ENCODE measurements at places on chromosomes 3 and 15.

DNA sequence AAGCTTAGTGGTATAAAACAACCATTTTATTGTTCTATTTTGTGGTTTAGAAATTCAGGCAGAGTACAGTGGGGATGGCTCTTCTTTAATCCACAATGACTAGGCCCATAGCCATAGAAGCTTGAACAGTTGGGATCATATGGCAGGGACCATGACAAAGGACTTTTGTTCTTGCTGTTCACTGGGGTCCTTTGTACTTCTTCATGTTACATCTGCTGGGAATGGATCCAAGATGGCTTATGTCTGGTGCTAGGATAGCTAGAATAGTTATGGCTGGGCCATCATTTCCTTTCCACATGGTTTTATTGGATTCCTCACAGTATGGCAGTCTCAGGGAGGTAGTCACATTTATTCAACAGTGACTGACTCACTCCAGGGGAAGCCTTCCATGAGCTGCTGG is 427.9 kb upstream of the AGTR1 start:
- DNase-seq: no peak

- no peak for DNase-seq
Observed at GRCh38 chr15:66221126-66221525, 32.4 kb downstream of the MEGF11 start.

DNA sequence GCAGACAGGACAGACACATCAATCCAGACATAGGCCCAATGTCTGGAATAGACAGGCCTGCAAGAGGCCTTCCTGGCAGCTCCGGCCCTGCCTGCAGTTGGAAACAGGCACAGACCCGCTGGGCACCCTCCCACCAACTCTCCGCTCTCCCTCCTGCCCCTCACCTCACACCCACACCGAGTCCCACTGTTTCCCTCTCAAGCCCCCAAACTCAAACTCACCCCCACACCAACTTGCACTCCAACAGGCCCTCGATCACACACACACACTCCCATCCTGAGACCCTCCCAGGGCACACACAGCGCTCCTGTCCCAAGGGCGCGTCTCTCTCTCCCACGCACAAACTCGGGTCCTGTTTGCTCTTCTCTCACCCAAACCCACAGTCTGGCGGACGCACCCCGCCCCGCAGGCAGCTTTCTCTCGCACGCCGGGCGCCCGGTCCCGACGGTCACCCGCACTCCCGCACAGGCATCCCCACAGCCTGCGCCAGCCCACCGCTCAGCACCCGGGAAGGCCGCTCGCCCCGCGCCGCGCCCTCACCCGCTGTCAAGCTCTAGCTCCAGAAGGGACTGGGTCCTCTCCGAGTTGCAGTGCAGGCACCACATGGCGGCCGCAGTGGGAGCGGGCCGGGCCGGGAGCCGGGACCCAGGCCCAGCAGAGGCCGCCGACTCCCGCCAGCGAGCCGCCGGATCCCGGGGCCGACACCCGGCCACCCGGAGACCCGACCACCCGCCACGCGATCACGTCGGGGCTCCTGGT is 106.2 kb downstream of the IQSEC1 start:
- DNase-seq: peak; percentile 42

- no peak for DNase-seq
Observed at GRCh38 chr3:104796556-104796955, 570.2 kb upstream of the ALCAM start.

- no peak for DNase-seq
Observed at GRCh38 chr15:88042047-88042446, 214.5 kb downstream of the NTRK3 start.

GRCh38 chr15:80159811-80160569 is 7.2 kb downstream of the FAH start:
- DNase-seq: peak; percentile 9

DNA sequence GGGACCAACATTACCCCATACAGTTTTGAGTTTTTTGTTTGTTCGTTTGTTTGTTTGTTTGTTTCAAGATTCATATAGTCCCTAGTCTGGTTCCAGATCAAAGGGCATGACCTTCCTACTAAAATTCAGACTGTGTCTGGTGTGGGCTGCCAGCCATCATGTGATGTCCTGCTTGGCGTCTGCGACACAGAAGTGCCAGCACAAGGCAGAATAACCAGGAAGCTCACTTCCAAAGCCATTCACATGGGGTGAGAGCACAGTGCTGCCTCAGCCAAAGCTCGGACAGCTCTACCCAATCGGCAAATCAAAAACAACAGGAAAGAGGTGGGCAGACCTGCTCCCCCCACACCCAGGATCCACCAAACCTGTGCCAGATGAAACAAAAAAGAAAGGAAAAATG is 142.6 kb upstream of the THBS1 start:
- DNase-seq: no peak

- no peak for DNase-seq
Observed at GRCh38 chr15:48579945-48580671, 65.4 kb downstream of the FBN1 start.

DNA sequence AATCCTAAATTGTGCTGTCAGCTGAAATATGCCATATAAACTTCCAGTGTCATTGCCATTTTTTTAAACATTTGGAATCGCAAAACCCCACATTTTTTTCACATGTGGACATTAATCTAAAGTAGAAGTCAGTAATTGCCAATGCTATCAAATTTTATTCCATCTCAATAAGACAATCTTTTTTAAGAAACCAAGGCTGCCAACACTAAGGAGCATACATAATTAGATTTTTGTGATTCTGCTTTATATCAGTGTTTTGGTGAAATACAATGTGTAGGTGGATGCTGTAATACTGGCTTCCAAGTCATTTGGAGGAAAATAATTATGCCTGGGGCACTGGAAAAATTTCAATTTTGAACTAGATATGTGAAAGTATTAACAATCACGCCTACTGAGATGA is 256.7 kb downstream of the ZPLD1 start:
- no peak for DNase-seq

- peak; percentile 49 for DNase-seq
Observed at GRCh38 chr3:100335434-100335833, 877 bp downstream of the NIT2 start.

GRCh38 chr3:45477041-45477725 is 88.8 kb downstream of the LARS2 start:
- no peak for DNase-seq

GRCh38 chr15:85044251-85044853 is 62.7 kb downstream of the PDE8A start:
- DNase-seq: peak; percentile 63

DNA sequence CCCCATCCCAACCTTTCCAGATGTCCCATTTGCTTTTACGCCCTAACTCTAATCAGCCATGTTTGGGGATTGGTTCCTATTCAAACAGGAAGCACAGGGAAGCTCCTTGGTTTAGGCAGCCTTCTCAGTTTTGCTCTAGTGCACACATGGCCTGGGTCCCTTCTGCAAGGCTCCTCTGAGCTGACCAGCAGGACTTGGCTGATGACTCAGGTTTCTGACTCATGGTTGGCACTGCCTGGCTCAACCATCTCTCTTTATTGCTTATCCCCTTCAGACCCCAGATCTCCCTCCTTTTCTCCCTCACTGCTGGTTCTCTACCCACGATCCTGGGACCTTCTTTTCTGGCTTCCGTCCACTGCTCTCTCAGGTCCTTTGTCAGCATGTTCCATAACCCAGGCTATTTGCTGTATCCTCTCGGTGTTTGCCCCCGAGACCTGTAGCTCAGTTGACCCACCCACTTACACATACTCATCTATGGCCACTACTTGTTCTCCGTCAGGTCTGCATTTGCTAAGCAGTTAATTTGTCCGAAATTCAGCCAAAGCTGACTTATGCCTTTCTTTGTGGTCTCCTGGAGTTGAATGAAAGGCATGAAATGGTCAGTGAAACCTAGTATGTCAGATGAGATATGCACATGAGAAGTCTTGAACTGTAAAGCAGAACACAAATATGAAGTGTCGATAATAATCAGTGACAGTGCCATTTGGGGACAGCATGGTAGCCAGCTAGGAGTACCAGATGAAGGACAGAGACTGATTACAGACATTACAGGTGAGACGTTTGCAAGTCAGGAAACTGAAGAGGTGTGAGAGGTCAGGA is 323.5 kb upstream of the ROPN1 start:
- DNase-seq: peak; percentile 21

DNA sequence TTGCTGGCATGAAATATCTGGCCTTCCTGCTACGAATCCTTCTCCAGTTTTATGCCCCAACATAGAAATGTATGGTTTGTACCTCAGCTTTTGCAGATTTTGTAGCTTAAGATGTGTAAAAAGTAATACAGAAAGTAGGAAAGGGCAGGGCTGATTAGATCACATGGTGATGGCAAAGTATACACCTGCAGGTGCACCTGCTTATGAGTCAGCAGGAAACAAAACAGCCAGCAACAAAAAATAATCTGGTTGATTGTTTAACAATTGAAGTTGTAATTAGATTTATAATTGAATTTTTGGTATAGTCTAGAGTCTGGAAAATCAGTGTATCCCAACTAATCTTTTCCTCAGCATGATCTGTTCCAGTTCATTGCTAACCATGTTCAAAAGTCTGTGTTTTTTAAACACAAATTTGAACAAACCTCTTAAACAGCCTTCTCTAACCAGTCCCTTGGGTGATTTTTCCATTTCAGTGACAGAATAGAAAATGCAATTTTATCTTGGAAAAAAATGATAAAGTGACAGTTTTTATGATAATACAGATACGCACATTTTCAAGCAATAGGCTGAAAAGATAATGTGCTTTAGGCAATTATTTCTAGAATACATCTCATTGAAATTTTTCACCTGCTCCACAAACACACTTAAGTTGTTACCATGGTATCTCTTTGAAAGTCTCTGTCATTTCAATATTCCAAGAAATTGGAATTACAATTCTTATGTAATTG is 477.4 kb downstream of the NAALADL2 start:
- peak; percentile 80 for DNase-seq

DNA sequence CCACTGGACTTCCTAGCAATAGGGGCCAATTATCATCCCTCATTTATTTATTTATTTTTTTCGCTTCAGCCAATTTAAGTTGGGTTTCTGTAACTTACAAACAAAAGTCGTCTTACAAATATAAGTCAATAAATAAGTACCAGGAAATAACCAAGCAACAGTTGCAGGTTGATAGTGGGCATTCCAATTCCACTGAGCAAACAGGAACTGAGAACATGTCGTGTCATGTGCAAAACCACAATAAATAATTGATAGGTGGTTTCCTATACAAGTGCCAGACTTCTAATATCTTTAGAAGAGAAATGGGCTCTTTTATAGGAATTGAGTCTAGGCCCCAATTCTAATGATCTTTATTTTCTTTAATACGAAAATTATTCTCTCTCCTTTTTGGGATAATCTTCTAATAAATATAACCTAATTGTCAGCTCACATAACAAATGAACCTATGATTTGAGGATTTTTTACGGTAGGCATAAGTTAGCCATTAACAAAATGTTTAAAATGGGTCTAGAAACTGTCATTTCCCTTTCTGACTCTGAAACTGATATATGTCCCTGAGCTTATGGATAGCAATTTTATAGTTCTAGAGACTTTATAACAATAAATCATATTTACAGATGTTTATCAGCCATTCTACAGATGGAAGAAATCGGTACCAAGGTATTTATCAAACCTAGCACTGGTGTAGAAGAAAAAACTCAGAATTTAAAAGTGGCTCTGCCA is 571.8 kb downstream of the FOXP1 start:
- peak; percentile 5 for DNase-seq
